ENCODE measurements at places on chromosomes 12 and 14.

DNA sequence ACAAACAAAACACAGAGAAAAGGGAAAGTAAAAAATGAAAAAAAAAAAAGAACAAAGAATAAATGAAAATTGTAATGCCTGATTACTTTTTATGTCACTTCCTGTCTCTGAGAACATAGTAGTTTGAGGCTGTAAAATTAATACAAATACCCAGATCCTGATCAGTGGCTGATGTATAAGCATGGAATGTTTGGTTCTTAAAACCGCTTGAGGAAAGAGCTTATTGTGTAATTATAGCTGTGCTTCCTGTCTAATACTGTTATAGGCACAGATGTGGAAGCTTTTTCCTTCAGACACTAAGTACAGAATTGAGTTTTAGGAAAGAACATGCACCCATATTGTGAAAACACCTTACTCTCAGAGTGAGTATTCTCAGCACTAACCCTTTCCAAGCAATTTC lies 86.9 kb downstream of the AVPR1A start:
- no peak for DNase-seq

DNA sequence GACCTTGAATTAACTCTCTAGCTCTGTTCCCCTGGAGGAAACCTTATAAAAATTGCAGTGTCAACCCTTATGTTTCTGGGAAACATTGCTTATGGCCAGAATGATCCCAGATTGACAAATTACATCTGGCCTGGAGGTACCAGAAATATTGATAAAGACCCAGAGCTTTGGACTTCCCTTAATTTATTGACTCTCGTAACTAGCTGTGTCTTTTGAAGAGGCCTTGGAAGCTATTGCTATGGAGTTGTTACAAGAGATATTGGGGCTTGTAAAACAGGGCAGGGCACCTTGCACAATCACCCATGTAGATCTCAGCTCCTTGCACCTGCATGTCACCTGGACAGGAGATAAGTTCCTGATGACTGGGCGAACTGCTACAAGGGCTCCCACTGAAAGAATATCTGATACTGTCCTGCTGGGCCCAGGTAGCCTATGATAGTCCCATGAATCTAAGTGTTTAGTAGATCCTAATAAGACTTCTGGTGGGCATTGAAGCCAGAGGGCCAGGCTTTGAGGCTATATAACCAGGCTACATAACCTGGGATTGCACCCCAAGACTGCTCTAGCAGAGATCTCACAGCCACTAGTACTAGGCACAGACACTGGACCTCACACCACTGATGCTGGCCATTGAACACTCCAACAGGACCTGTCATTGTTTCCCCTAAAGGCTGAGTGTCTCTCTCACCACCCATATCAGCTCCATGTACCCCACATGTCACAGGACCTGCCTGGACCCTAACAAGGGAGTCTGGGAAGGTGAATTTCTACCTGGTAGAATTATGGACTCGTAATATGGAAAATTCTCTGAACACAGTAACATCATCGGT lies 135.7 kb upstream of the PWP1 start:
- no peak for DNase-seq

- no peak for DNase-seq
Measured at GRCh38 chr14:73945159-73945670, 4.7 kb downstream of the FAM161B start.

GRCh38 chr12:104701756-104702155 lies 245.0 kb downstream of the CHST11 start:
- no peak for DNase-seq

- no peak for DNase-seq
Measured at GRCh38 chr12:70809887-70810286, 110.7 kb downstream of the PTPRR start.

GRCh38 chr14:83940253-83940652 lies 1589.7 kb upstream of the FLRT2 start:
- DNase-seq, result peak; percentile 12

GRCh38 chr14:32509632-32510187 lies 180.6 kb downstream of the AKAP6 start:
- DNase-seq, result peak; percentile 98

DNA sequence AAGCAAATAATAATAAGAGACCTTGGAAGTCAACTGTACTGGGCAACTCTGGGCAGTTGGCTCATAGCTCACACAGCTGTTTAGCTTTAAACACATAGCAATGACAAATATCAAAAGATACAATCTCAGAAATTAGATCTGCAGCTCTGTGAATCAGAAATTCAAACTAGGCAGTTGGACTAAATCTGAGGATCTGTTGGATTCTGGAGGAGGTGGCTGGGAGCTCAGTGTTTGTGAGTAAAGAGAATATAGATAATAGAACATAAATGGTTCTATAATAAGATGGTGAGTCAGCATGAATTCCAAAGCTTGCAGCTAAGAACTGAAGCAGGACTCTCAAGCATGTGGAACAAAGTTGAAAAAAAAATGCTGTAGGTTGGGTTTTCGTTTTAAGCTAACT lies 1949.4 kb upstream of the SEL1L start:
- DNase-seq, result no peak

All from dermis microvascular lymphatic vessel endothelial cell (primary cell).